ENCODE measurements at places on chromosomes 16 and 17.

DNA sequence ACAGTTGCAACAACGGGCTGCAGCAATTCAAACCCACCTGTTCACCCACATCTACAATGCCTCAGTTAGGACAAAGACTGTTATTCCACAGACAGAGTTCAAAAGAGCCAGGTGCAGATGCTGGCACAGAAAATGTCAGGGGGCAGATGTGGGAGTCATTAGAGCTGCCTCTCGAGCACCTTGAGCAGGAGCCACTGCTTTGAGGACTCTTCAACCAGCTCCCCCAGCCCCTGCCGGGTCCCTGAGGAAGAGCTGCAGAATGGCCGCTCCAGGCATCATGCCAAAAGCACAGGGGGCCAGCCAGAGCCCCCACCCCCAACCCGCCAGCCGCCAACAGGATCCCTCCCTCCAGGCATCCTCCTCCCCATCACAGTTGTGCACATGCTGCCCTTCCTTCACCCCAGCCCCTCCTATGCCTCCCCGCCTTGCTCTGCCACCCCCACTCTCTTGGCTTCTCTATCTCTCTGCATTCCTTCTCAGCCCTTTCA lies 20.8 kb downstream of the C17orf67 start:
- no peak for DNase-seq

DNA sequence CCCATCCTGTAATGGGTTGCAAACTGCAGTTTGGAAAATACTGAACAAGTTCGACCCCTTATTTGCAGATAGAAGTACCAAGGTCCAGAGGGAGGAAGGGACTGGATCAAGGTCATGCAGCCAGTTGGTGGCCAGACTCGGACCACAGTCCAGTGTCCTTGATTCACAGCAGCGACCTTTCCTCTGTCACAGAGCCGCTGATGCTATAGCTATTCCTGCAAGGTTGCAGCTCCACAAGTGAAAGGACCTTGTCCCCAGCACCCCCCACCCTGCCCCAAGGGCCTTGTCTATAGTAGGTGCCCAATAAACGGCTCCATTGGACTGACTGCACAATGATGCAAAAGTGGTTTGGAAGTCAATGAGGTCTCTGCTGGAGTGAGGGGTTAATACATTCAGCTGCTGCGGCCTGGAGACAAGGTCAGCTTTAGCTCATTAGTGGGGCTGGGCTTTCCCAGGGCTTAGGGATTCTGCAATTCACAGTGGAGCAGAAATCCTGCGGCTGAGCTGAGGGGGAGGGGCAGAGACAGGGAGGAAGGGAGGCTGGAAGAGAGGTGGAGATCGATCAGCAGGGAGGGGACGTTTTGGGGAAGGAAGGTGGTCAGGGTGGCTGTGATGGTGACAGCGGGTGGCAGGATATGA lies 13.4 kb upstream of the CRHR1 start:
- no peak for DNase-seq

- DNase-seq: no peak
Measured at GRCh38 chr17:50115756-50116155, 14.2 kb downstream of the SAMD14 start.

DNA sequence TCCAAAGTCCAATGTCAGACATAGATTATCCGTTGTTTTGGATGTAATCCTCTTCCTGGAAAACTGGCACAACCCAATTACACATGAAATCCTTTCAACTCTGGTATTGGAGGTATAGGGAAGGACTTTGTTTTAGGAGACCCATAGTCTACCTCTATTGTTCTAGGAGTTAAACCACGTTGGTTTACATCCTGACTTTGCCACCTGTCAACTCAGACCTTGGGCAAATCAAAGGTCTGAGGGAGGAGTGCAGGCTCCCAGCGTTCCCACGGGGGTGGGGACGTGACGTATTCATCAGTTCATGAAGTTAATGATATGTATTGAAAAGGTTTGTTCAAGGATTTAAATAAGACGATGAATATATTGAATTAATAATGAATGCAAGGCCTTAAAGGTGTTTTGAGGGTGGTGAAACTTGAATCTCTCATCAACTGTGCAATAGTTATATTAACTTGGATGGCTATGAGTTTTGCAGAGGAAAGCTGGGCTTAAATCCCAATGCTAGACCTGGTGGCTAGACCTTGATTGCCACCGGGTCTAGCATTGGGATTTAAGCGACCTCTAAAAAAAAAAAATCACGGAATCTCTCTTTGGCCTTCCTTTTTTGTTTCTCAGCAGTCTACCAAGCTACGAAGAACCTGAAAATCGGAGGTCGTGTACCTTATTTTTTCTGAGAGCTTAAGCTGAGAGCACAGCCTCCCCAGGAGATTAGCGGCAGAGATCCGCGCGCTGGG lies 744 bp upstream of the NF1 start:
- DNase-seq: no peak

- DNase-seq: no peak
Measured at GRCh38 chr16:55572439-55572838, 6.0 kb downstream of the CAPNS2 start.

GRCh38 chr17:77303620-77304019 lies 162.9 kb downstream of the SEC14L1 start:
- no peak for DNase-seq

GRCh38 chr17:68052810-68053209 lies 17.3 kb downstream of the KPNA2 start:
- no peak for DNase-seq

GRCh38 chr17:17503566-17504130 lies 7.5 kb upstream of the RASD1 start:
- no peak for DNase-seq

- DNase-seq: no peak
Measured at GRCh38 chr17:50149417-50150353, 792 bp downstream of the PPP1R9B start.

GRCh38 chr17:4534515-4534914 lies 20.7 kb downstream of the MYBBP1A start:
- no peak for DNase-seq

DNA sequence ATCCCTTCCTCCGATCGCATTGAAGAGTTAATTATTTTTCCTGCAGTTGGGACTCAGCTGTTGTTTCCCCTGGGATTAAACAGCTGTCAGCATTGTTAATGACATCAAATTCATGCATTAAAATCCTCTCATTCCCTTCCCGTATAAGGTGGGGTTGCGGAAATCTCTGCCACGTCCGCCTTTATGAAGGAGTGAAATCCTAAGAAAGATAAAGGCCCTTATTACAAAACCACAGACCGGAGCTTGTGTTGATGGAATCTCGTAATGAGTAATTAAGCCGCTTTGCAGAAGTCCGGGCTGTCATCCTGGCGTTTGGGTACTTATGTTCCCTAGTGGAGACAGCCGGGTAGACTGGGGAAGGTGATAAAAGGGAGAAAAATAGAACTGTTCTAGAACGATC lies 627.6 kb downstream of the MAF start:
- no peak for DNase-seq

DNA sequence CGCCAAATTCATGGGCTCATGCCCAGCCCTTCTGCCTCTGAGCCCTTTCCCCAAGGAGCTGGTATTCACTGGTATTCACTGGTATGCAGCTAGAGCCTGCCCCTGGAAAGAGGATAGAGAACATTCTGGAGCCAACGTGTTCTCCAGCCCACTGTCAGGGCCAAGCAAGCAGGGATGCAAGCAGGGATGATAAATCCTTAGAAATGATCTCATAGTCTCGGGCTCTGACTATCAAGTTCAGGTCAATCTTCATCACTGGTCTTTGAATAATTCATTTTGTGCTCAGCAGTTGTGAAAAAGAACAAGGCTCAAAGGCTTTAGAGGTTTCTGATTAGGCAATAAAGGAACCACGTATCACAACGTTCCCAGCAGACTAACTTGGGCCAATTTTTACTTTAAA lies 57.3 kb downstream of the CACNG5 start:
- no peak for DNase-seq

DNA sequence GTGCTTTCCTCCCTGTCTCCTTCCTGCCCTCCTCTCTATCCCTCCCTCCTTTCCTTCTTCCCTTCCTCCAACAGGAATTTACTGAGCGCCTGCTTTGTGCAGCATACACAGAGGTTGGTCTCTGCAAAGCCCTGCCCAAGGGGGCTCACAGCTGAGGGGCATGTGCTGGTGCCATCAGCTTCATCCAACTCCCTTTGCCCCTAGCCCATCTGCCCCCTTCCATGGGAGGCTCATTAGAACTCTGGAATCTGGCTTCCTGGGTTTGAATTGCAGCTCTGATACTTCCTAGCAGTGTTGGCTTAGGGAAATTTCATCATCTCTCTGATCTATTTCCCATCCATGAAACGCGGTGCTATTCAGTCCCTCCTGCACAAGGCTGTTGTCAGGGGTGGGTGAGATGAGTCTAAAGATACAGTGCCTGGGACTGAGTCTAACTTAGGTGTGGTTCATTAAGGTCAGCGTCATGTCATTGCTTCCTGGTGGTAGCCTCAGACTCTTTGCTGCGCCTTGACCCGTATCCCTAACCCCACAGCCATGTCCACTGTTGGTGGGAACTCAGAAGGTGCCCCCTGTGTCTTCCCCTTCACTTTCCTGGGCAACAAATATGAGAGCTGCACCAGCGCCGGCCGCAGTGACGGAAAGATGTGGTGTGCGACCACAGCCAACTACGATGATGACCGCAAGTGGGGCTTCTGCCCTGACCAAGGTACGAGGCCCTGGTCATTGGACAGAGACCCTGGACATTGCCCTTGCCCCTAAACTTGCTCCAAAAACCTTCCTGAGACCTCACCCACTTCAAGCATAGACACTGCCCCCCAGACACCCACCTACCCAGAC lies 10.3 kb downstream of the MMP2 start:
- DNase-seq: no peak

GRCh38 chr16:22272870-22273650 lies 24.1 kb upstream of the POLR3E start:
- no peak for DNase-seq

DNA sequence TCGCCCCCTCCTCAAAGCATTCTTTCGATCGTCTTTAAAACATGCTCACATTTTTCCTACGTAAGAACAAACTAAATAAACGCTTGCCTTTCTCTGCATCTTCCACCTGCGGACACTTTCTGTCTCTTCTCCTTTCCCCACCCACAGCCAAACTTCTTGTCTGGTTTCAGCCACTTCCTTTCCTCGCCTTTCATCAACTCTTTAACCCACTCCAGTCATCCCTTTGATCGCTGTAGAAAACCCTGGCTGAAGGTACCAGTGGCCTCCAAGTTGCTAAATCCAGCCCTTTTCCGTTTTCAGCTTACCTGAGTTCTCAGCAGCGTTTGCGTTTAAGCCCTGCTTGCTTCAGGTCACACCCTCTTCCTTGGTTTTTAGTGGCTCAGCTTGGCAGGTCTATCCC lies 483 bp downstream of the RPA1 start:
- no peak for DNase-seq

- DNase-seq: no peak
Measured at GRCh38 chr16:12557786-12558185, 245.9 kb downstream of the CPPED1 start.

DNA sequence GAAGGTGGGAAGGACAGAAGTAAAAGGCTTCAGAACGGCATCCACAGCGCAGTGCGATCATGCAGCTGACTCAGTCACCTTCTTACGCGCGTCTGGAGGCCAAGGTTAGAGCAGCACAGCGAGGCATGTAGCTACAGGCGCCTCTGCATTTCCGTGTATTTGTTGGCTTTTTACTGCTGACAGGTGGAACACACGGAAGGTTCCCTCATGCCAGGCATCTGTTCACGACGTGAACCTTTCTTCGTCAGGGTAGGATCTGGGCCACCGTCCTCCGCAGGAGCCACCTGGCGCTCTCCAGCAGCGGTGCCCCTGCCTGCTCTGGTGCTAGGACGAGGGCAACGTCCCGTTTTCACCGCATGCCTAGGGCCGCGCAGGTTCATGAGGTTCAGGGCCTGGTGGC lies 15.3 kb downstream of the TMEM204 start:
- DNase-seq: no peak

- DNase-seq: no peak
Measured at GRCh38 chr16:13194766-13195165, 293.4 kb downstream of the SHISA9 start.

DNA sequence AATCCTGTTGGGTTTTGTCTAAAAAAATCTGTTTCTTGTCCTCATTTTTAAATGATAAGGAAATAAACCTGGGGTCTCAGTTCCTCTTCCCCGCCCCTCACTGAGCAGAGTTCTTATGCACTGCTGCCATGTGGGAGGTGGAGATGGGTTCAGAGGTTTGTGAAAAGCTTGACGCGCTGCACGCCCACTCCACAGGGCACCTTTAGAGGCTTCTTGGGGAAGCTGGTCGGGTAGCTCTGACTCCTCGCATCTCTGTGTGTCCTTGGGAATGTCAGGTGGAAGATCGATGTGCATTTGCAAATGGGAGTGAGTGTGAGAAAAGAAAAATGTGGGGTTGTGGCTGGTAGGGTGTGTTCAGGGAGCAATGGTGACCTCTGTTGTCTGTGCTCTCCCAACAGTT lies 4.7 kb upstream of the ZNHIT3 start:
- no peak for DNase-seq

GRCh38 chr17:44794851-44795413 lies 35.2 kb downstream of the GJC1 start:
- no peak for DNase-seq

GRCh38 chr16:13607289-13607688 lies 312.7 kb upstream of the ERCC4 start:
- no peak for DNase-seq

GRCh38 chr17:6476810-6477179 lies 32.5 kb downstream of the PIMREG start:
- no peak for DNase-seq

DNA sequence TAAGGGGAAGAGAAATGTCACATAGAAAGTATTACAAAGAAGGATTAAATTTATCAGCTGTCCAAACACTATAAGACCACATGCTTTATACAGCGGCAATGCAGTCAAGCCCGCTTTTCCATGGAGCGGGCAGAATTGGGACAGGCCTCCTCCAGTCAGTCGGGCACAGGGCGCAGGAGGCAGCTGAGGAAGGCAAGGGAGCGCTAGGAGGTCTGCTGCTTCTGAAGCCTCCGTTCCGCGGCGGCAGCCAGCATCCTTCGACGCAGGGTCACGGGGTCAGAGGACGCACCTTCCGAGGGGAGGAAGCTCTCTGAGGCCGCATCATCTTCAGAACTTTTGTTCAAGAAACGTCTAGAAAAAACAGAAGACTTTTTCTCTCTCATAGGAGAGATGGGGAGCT lies 62.6 kb downstream of the AMFR start:
- DNase-seq: no peak

- DNase-seq: no peak
Measured at GRCh38 chr17:29018788-29019474, 13.1 kb upstream of the SEZ6 start.

DNA sequence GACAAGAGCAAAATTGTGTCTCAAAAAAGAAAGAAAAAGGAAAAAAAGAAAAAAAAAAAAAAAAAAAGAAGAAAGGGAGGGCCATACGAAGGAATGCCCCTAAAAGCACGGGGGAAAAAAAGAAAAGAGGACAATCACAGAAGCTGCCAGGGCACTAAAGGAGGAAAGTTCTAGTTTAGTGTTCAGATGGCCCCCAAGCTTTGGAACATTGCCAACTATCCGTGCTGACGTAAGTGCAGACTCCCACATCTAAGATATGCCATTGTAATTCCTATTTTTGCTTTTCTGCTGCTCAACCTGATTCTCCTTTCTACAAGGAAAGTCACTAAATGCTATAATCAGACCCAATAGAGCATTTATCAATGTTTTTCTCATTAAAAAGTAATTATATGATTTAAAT lies 842.1 kb downstream of the KCNJ2 start:
- no peak for DNase-seq

GRCh38 chr17:7235693-7236665 lies 1.7 kb upstream of the DVL2 start:
- no peak for DNase-seq
